ENCODE measurements at places on chromosomes 7 and 10. TPM values are rescaled to one million over a fixed set of nuclear protein-coding genes. Genes with fewer than 3 reads are reported as not detected.

DNA sequence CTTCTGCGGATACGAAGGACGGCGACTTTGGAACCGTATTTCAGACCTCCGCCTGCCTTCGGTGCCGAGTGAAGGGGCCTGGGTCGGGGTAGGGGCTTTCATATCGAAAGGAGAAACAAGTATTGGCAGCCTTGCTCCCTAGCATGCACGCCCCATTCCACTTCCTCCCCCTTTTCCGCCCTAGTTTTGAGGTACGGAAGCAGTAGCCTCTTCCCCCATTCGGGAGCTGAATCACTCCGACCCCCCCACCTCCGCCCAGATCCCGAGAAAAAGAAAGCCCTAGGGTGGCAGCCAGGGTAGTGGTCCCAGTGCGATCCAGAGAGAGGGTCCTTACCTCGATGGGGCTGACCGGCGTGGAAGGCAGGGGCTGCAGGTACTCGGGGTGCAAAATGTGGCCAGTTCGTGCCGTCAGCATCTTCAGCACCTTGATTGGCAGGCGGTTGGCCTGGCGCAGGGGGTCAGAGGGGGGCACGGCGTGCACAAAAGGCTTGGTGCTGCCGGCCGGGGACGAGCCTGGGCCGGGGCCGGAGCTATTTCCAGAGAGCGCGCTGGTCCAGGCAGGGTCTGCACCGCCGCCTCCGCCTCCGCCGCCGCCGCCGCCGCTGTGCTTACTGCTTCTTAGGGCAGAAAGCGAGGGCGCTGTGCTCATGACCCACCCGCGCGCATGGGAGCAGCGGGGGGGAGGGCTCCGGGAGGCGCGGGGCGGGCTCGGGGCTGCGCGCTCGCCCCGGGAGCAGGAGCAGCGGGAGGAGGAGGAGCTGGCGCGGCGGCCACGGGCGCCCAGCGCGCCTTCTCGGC, 594 bp downstream of the ZNF503 start:
- peaks cover 17% of the 10 kb centered on the region for H3K4me1 ChIP-seq
- no peaks in the 10 kb centered on the region for H3K27me3 ChIP-seq
- H3K36me3 ChIP-seq = peaks cover 83% of the 10 kb centered on the region
- peak; percentile 70 for DNase-seq
- peak overlapping the region; percentile 55 for H3K27ac ChIP-seq
- H3K4me3 ChIP-seq = peak overlapping the region; percentile 95

GPR15LG gene
- not detected for total RNA-seq

- no peaks in the 10 kb centered on the region for H3K27me3 ChIP-seq
- DNase-seq = no peak
- H3K36me3 ChIP-seq = no peaks in the 10 kb centered on the region
Measured at GRCh38 chr7:3176112-3177000, 124.7 kb upstream of the SDK1 start.

DNA sequence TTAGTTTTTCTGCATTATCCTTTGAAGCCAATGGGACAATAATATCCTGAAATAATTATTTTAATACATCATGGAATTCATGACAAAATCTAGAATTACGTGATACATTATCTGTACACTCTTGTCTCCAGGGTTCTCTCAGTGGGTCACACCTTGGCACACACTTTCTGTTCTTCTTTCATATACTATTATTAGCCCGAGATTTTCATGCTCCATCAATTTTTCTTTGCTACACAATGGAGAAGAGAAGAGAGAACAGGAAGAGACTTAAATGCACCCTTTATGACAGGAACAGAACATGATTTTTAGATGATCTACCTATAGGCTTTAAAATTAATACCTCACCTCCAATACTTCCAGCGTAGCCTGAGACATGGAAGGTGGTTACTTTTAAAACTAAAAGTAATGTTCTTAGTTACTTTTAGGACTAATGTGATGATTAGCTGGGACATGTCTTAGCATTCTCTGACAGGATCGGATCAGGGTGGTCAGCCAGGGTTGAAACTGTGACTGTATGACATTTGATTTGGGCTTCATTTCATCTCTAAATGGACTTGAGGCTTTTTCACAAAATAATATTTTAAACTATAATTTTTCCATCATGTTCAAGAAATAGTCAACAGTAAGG, 148.2 kb upstream of the WNT16 start:
- no peaks in the 10 kb centered on the region for H3K36me3 ChIP-seq
- H3K4me1 ChIP-seq = no peaks in the 10 kb centered on the region
- no peaks in the 10 kb centered on the region for H3K27me3 ChIP-seq
- H3K4me3 ChIP-seq = no peak overlapping the region
- no peak for DNase-seq
- H3K27ac ChIP-seq = no peak overlapping the region

OR2A12 gene
- total RNA-seq = not detected

HYAL4 gene
- total RNA-seq = not detected

DNA sequence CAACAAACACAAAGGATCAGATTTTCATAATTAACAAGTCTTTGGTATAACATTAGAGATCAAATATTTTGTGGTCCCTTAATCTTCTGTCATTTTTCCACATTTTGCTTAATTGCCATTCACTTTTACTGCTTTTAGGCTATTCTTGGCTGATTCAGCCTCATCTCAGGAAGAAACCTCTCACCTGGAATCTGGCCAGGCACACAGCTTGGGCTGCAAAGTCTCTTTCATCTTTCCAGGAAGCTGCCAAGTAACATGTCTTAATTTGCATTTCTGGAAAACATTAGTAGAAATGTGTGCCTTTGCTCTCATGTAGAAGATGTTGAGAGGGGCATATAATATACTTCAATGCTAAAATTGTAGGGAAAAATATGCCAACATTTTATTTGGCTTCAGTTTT, 174.2 kb upstream of the STEAP4 start:
- no peak overlapping the region for H3K4me3 ChIP-seq
- H3K4me1 ChIP-seq = no peaks in the 10 kb centered on the region
- H3K27ac ChIP-seq = no peak overlapping the region
- no peaks in the 10 kb centered on the region for H3K27me3 ChIP-seq
- no peaks in the 10 kb centered on the region for H3K36me3 ChIP-seq
- DNase-seq = peak; percentile 6

- H3K27me3 ChIP-seq = no peaks in the 10 kb centered on the region
- H3K27ac ChIP-seq = peak overlapping the region; percentile 94
- peaks cover 8% of the 10 kb centered on the region for H3K4me1 ChIP-seq
Measured at GRCh38 chr7:5424749-5425506, 1.3 kb upstream of the TNRC18 start.

- no peaks in the 10 kb centered on the region for H3K4me1 ChIP-seq
- no peak for DNase-seq
- no peak within 1 kb of the TSS for H3K27ac ChIP-seq
- H3K27me3 ChIP-seq = no peaks in the 10 kb centered on the region
- no peak within 1 kb of the TSS for H3K4me3 ChIP-seq
Measured at GRCh38 chr7:27143023-27143949, at the start of gene HOXA5. TSS of gene HOXA5 (minus strand) at chr7:27143681. CDS start at chr7:27143607, 74 bp downstream.

STAG3 gene
- total RNA-seq = 1.2 TPM

SUN3 gene
- total RNA-seq = 1.1 TPM

DNA sequence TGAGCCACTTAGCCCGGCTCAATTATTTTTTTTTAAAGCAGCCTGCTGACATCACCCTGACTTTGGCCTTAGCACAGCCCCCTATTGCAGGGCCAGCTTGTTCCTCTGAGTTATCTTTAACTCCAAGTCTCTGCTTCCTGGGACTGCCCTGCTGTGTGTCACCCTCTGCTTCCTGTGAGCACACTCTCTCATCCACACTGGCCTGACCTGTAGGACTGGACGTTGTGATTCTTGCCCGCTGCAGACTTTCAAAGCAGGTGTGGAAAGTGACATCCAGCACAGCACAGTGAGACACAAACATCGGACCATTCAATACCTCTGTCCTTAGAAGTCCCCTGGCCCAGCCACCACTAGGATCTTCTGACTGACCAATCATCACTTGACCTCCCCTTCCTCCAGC, 26.4 kb upstream of the HSPA12A start:
- no peak for DNase-seq
- no peak overlapping the region for H3K4me3 ChIP-seq
- no peaks in the 10 kb centered on the region for H3K4me1 ChIP-seq
- H3K36me3 ChIP-seq = no peaks in the 10 kb centered on the region
- no peak overlapping the region for H3K27ac ChIP-seq

Data from Calu3 (cell line).